ENCODE measurements at places on chromosomes 4 and X.

DNA sequence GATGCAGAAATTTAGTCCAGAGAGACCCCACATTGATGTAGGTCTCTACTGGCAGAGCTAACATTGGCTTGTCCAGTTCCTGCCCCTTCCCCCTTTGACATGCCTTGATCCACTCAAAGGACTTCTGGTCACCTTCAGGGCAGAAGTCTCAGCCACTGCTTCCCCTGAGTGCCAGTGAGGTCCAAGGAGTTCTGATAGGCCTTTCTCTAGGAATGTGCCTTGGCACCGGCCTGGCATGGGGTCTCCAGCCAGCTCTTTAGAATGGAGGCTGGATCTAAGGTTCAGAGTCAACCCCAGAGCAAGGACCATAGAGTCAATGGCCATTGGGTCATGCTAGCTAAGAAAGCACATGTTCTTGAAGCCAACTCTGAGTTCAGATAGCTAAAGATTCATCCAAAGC is 88.6 kb upstream of the PJA1 start:
- DNase-seq: no peak

- DNase-seq: no peak
Observed at GRCh38 chr4:1288786-1289185, 905 bp upstream of the MAEA start.

DNA sequence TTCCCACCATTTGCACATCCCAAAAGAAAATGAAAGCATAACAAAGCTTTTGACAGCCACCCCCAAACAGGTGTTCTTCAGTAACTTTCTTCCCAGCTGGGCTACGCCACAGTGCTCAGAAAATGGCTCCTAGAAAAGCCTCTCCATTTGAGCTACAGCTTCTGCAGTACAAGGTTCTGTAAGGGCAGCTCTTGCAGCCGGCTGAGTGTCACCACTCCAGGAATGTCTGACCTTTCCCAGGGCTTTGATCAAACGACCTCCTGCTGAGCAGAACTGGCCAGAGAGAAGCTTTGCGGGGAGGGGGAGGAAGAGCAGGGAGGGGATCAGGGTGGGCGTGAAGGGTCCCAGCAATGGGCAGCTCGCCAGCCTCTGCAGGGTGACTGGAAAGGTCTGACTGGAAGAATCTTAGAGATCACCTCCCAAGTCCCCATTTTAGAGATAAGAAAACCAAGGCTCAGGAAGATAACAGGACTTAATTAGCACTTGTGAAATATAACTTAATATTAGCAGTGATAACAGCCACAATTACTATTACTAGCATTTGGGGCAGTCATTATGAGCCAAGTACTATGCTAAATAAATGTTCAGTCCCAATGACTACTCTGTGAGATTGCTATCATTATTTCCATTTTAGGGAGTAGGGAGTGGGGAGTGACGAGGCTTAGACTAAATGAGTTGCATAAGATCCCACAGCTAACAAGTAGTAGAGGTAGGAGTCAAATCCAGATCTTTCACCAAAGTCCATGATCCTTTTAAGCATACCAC is 51.1 kb downstream of the LEF1 start:
- DNase-seq: no peak

GRCh38 chr4:75057369-75057768 is 124.5 kb downstream of the PARM1 start:
- DNase-seq: no peak

DNA sequence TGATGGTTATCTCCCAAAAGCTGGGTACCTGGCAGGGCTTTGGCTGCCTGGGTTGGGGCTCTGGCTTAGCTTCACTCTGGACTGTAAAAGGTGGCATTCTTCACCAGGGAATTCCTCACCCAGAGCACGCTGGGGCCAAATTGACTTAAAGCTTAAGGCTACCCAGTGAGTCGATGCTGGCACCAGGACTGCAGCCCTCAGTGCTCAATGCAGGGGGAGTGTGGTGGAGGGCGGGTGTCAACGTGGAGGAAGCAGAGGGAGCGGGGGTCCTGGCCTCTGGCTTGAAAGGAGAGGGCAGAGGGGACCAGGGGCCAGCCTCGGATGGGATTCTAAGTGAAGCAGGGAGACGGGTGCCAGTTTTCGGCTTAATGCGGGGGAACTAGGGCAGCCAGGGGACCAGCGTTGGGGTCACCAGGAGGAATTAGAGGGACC is 446 bp upstream of the FAM50A start:
- no peak for DNase-seq

- no peak for DNase-seq
Observed at GRCh38 chrX:149467461-149467860, 37.6 kb downstream of the IDS start.

GRCh38 chr4:90211174-90211573 is 84.0 kb downstream of the CCSER1 start:
- DNase-seq: no peak

DNA sequence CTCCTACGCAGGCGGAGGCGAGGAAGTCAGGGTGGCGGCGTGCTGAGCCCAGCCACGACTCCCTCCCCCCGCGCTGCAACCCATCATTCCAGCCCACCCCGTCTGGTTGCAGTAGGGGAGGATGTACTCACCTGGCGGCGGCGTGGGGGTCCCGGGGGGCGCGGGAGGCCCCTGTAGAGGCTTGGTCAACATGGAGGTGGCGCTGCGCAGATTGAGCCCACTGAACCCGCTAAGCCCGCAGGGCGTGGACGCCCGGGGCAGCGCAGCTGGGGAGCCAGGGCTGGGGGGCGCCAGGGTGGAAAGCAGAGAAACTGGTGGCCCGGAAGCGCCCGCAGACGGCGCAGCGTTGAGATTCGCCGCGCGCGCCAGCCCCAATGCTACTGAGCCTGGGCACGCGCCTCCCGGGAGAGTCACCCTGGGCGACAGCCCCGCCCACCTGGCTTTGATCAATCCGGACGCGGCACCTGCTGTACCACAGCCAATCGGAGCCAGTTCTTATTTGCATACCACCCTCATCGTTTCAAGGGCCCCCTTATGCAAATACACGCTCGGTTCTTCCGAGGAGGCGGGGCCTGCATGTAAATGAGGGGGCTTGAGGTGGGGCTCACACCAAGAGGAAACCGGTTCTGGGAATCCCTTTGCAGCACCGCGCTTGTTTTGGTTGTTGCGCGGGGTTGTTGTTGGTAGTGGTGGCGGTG is at the start of gene PIM2:
PIM2 (minus strand) TSS at position 382 of the 698 bp plus-strand sequence; CDS start at position 192, 190 bp downstream.
- peak; percentile 77 for DNase-seq

- no peak for DNase-seq
Observed at GRCh38 chr4:46994007-46994405, 625 bp upstream of the GABRA4 start.

DNA sequence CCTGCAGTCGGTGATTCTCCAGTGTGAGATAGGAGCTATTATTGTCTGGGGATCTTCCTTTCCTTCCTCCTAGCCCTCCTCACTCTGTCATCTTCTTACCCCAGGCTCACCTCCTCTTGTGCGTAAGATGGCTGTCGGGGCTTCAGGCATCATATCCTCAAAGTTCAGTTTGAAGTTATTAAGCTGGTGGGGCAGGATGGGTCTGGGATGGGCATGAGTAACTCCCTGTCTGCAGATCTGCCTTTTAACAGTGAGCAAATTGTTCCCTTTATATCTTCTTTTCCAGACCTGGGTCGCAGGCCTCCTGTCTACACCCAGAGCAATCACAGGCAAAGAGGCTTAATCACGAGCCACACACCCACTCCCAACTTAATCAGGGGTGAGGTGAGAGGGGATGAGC is 900 bp upstream of the MTMR1 start:
- no peak for DNase-seq

- DNase-seq: no peak
Observed at GRCh38 chrX:82384401-82384800, 1123.7 kb upstream of the POU3F4 start.

DNA sequence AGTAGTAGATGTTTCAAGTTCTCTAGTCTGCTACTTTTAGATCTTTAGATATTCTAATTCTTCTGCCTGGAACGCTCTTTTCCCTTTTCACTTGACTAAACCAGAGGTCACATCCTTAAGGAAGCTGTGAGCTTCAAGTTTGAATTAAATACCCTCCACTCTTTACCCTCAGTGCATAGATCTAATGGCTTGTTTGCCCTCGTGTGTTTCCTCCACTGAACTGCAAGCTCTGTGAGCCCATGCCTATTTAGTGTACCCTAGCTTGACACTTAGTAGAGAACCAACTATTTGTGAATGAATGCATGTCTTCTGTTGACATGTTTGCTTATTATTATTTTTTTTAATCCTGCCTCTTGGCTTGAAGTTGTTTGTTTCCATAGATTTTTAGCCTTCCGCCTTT is 138.3 kb downstream of the PDE5A start:
- no peak for DNase-seq

DNA sequence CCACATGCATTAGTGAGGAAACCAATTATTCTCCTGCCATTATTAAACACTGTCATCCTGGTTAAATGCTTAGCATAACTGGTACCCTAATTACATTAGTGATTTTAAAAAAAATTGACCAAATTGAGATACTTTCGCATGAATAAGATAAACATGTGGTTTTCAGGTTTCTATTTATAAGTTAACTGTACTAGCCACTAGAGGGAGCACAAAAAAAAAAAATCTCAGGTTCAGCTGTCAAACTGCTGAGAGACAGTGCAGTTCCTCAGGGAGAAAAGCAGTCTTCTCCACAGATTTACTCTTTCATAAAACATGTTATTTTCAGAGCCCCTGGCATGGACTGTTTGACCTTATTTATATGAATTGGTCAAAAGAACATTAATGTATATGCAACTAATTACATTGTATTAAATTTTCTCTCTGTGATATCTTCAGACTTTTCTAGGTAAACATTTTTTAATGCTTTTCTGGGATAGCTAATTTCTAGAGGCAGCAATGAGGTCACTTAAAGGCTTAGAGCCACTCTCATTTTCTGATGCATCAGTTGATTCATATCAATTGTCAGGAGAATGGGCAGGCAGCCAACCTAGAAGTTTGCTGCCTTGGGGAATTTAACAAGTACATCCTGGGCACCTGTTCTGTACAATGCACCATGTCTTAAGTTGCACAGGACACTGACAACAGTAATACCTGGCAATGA is 167.5 kb downstream of the CDS1 start:
- no peak for DNase-seq

- no peak for DNase-seq
Observed at GRCh38 chrX:110444996-110445395, 86.3 kb downstream of the RTL9 start.
